ENCODE measurements at places on chromosomes 7 and 10.

DNA sequence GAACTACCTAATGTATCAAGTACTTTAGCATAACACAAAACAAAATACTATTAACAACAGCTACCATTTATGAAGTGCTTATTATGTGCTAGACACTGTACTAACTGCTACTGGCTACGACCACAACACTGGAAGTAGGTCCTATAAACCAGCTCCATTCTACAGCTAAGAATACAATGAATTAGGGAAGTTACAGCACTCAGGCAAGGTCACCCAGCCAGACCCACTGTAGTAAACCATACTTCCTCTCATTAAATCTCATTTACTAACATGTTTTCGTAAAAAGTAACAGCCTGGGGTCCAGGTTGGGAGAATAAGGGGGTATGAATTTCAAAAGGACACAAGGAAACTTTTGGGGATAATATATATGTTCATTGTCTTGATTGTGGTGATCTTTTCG, 25.4 kb downstream of the NAPEPLD start:
- DNase-seq, result no peak

DNA sequence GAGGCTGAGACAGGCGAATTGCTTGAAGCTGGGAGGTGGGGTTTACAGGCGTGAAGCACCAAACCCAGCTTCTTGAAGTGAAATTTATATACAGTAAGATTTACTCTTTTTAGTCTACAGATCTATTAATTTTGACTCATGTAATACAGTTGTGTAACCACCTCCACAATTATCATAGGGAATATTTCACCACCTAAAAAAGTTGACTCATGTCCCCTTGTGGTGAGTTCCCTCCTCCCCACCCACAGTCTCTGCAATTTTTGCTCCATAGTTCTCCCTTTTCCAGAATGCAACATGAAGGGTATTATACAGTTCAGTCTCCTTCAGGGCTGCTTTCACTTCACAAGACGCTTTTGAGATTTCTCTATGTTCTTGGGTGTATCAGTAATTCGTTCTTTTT, 156.8 kb downstream of the FAM107B start:
- no peak for DNase-seq

DNA sequence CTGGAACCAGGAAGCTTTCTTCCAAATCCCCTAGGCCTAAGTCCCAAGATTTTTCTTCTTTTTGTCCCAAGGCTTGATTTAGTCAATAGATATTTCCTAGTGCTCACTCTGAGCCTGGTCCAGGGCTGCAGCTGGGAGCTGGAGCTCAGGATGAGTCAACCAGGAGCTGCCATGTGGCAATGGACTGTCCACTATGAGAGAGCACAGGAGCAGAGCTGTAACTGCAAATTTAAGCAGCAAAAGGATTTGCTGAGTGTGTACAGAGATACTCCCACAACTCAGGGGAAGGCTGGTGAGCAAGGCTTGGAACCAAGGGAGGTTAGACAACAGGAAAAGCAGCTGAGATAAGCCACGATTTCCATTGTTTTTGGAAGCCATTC, 92.1 kb upstream of the CXCL12 start:
- DNase-seq, result no peak

DNA sequence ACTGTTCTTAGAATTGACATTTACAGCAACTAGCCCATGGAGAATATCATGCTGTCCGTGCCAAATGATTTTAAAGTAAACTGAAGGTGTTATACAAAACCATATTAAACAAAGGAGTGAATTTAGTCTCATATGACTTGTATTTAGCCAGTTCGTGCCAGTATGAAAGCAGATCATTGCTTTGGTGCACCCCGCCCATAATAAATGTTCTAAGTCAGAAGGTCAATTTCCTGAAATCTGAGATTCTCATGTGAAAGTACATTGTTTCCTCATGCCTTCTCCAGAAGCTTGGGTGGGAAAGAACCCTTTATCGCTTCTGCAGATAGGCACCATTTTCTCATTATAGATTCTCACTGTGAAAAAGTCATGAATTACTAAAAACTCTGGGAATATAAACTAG, 106.4 kb downstream of the CAMK1D start:
- DNase-seq, result no peak

- no peak for DNase-seq
Observed at GRCh38 chr10:14403881-14404623, 73.3 kb upstream of the FRMD4A start.

- no peak for DNase-seq
Observed at GRCh38 chr10:12549297-12549696, 199.9 kb downstream of the CAMK1D start.

- DNase-seq, result peak; percentile 17
Observed at GRCh38 chr10:9613338-9614075, 1404.2 kb upstream of the CELF2 start.

DNA sequence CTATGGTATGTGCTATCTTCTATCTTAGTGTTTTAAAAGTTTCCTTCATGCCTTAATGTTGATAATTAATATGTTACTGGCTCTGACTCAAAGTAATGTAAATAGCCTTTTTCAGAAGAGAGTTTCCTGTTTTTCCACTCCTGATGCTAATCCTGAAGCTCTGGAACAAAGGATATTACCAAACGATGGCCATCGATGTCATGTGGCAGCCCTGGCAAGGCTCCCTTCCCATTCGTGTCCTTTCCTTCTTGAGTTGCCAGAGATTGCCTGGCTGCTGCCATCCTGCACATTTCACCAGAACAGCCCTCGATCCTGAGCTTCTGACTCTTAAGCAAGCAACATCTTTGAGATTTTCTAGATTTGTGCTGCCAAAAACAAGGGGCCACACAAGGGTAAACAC, 46.0 kb downstream of the RNF133 start:
- no peak for DNase-seq

GRCh38 chr7:7159063-7159658, 23.2 kb upstream of the C1GALT1 start:
- no peak for DNase-seq

All from T-helper 1 cell (primary cell).